Panc1 (cell line): ENCODE measurements at places on chromosomes 3 and 15. TPM values are rescaled to one million over a fixed set of nuclear protein-coding genes. Genes with fewer than 3 reads are reported as not detected.

DNA sequence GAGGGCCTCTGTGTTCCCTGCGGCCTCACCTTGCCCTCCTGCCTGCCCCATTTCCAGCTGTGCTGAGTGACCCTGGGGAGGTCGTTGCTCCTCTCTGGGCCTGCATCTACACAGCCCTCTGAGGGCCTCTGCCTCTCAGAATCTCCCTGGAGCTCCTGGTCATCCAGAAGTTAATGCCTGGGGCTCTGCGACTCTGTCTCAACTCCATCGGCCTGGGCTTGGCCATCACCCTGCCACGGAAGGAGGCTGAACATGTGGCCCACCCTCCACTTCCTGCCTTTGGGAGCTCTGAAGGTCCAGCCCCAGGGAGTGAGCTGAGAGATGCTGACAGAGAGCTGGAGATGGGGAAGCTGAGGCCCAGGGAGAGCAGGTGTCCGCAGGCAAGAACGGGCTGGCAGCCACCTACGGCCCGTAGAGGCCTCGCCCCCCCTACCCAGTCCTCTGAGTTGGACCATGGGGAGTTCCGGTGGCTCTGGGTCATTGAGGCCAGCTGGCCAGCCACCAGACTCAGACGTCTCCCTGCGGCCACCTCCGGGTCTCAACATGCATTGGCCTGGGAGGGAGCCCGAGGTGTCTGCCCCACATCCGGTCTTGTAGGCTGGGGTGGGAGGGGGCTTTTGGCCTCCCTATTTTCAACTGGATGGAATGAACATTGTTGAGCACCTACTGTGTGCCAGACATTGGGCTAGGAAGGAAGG lies 34.2 kb downstream of the GRIP2 start:
- no peaks in the 10 kb centered on the region for H3K36me3 ChIP-seq
- no peak overlapping the region for H3K27ac ChIP-seq
- no peak for DNase-seq
- no peaks in the 10 kb centered on the region for H3K4me1 ChIP-seq
- no peaks in the 10 kb centered on the region for H3K27me3 ChIP-seq

DNA sequence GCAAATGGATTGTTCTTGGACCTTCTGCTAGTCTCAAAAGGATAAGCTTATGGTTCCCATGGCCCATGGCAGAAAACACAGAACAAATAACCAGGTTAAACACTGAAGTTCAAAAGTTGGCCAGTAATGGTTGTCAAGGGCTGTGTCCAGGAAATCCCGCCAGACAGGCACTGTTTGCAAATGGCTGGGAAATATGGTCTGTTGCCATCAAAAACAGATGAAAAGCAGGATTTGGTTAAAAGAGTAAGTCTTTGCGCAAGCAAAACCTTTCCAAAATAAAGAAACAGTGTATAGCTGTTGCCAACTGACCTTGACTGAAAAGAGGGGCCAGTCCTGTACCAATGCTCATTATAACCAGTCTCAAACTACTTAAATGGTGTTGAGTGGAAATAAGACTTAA lies 58.6 kb downstream of the WWTR1 start:
- H3K27ac ChIP-seq, result peak overlapping the region; percentile 100
- no peak overlapping the region for H3K4me3 ChIP-seq
- H3K27me3 ChIP-seq, result no peaks in the 10 kb centered on the region
- peaks cover 100% of the 10 kb centered on the region for H3K4me1 ChIP-seq

GRCh38 chr15:95284492-95284891 lies 1046.0 kb upstream of the NR2F2 start:
- no peak overlapping the region for H3K4me3 ChIP-seq
- H3K4me1 ChIP-seq, result no peaks in the 10 kb centered on the region; the same call in 1 of the 2 replicates
- H3K27me3 ChIP-seq, result no peaks in the 10 kb centered on the region
- H3K27ac ChIP-seq, result no peak overlapping the region

DNA sequence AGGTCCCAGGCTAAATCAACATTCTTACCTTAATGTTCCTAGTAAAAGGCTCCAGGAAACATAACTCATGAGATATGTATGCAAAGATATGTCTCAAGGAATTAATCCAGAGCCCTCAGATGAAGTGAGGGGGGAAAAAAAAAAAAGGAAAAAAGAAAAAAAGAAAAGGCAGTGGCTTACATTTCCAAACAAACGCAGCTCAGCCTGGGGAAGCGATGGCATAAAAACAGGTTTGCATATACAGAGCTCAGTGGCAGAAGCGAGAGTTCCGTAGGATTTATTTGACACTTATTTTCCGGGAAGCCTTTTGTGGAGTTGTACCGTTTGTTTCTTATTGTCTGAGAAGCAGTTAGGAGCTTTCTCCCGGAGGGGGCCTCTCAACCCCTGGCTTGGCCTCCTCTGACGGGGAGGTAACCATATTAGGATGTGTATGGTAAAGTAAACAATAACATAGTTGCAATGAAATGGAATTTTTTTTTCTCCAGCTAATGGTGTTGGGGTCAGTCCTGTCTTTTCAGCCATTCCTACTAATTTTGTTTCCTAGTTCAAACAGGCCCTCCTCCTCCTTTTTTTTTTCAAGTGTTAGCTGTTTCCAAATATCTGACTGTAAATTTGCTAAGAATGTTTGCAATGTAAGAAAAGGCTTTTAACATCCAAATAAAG lies 338.6 kb downstream of the FOXP1 start:
- H3K27ac ChIP-seq, result no peak overlapping the region
- no peaks in the 10 kb centered on the region for H3K4me1 ChIP-seq
- DNase-seq, result no peak
- H3K4me3 ChIP-seq, result no peak overlapping the region
- no peaks in the 10 kb centered on the region for H3K27me3 ChIP-seq
- H3K36me3 ChIP-seq, result no peaks in the 10 kb centered on the region

GRCh38 chr15:61584410-61584809 lies 355.3 kb upstream of the RORA start:
- H3K27ac ChIP-seq, result no peak overlapping the region
- no peaks in the 10 kb centered on the region for H3K27me3 ChIP-seq
- no peak overlapping the region for H3K4me3 ChIP-seq
- no peaks in the 10 kb centered on the region for H3K4me1 ChIP-seq
- DNase-seq, result no peak

DNA sequence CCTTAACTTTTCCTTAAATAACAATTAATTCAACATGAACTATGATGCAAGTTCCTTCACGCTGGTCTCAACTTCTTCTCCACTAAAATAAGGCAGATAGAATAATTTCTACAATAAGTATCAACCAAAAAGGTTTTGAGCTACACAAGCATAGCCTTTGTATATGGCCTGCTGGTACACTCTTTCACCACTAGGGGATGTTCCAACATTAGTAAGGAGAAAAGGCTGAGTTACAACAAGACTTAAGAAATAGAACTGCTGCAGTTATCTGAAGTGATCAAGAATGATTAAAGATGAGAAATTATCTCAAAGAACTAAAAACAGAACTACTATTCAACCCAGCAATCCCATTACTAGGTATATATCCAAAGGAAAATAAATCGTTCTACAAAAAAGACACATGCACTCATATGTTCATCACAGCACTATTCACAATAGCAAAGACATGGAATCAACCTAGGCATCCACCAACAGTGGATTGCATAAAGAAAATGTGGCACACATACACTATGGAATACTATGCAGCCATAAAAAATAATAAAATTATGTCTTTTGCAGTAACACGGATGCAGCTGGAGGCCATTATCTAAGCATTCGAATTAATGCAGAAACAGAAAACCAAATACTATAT lies 14.4 kb downstream of the ATP13A3 start:
- no peak overlapping the region for H3K4me3 ChIP-seq
- H3K27me3 ChIP-seq, result no peaks in the 10 kb centered on the region
- H3K4me1 ChIP-seq, result peaks cover 9% of the 10 kb centered on the region
- peak; percentile 67 for DNase-seq
- H3K27ac ChIP-seq, result no peak overlapping the region

- no peaks in the 10 kb centered on the region for H3K36me3 ChIP-seq
- H3K27ac ChIP-seq, result no peak overlapping the region
- no peaks in the 10 kb centered on the region for H3K4me1 ChIP-seq
- H3K4me3 ChIP-seq, result no peak overlapping the region
- no peaks in the 10 kb centered on the region for H3K27me3 ChIP-seq
- no peak for DNase-seq
These were observed 1052.4 kb downstream of the TUSC7 start for GRCh38 chr3:117761703-117762620.

- H3K36me3 ChIP-seq, result no peaks in the 10 kb centered on the region
- no peaks in the 10 kb centered on the region for H3K4me1 ChIP-seq
- H3K4me3 ChIP-seq, result no peak overlapping the region
- DNase-seq, result no peak
These were observed 6.9 kb downstream of the MITF start for GRCh38 chr3:69746119-69746518.

- no peaks in the 10 kb centered on the region for H3K27me3 ChIP-seq
- no peak overlapping the region for H3K4me3 ChIP-seq
- DNase-seq, result no peak
- no peaks in the 10 kb centered on the region for H3K36me3 ChIP-seq
- no peak overlapping the region for H3K27ac ChIP-seq
- H3K4me1 ChIP-seq, result no peaks in the 10 kb centered on the region
These were observed 59.9 kb upstream of the PTX3 start for GRCh38 chr3:157376603-157377300.

GRCh38 chr3:25820816-25821486 lies 31.1 kb downstream of the OXSM start:
- H3K4me1 ChIP-seq, result no peaks in the 10 kb centered on the region
- no peaks in the 10 kb centered on the region for H3K27me3 ChIP-seq
- no peak overlapping the region for H3K4me3 ChIP-seq
- no peak for DNase-seq
- H3K27ac ChIP-seq, result no peak overlapping the region

DNA sequence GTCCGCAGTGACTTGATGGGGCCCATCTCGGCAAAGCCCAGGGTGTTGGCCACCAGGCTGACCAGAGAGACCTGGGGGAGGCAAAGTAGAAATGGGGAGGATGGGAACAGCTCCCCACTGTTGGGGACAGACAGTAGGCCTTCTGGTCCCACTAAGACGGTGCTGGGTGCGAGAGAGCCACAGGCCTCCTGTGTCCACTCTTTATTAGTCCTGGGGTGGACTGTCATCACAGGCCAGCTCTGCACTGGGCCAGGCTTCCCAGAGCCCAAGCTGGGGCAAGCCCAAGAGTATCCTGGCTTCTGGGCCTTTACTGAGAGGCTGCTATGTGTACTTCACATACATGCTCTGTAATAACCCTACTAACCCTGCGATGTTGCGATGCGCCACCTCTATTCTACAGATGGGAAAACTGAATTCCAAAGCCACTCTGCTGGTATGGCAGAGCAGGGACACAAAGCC lies 66.4 kb downstream of the EXOG start:
- H3K27ac ChIP-seq, result no peak overlapping the region
- no peaks in the 10 kb centered on the region for H3K4me1 ChIP-seq
- no peak for DNase-seq
- no peak overlapping the region for H3K4me3 ChIP-seq
- H3K27me3 ChIP-seq, result no peaks in the 10 kb centered on the region; the same call in 1 of the 2 replicates
- no peaks in the 10 kb centered on the region for H3K36me3 ChIP-seq

DNA sequence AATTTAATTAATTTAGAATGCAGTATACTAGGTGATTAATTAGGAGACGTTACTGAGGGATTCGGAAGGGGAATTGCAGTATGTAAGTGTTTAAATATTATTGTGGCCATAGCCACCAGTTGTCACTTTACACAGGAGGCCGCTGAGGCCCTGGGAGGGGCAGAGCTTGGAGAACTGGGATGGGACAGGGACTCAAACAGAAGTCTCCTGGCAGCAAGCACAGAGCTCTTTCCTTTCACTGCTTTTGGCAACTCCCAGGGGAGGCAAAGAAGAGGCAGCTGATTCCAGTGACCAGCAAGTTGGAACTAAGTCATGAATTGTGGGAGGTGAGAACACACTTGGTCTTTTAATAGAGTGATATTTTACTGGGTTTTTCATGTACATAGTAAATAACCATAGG lies 248.6 kb downstream of the RPLP1 start:
- peaks cover 5% of the 10 kb centered on the region; the same call in 1 of the 2 replicates for H3K4me1 ChIP-seq
- H3K27me3 ChIP-seq, result 0 out of 2 replicates have a peak, but pooled peaks cover 2% of the 10 kb centered on the region
- H3K4me3 ChIP-seq, result no peak overlapping the region
- no peaks in the 10 kb centered on the region for H3K36me3 ChIP-seq
- H3K27ac ChIP-seq, result no peak overlapping the region

- H3K4me1 ChIP-seq, result peaks cover 49% of the 10 kb centered on the region
- H3K4me3 ChIP-seq, result peak overlapping the region; percentile 91
- H3K36me3 ChIP-seq, result peaks cover 12% of the 10 kb centered on the region
- DNase-seq, result no peak
- no peaks in the 10 kb centered on the region for H3K27me3 ChIP-seq
These were observed 2.8 kb downstream of the FNDC3B start for GRCh38 chr3:172042136-172042662.

PRTG gene
- 11.4 TPM for total RNA-seq

GRCh38 chr3:104437891-104438290 lies 928.8 kb upstream of the ALCAM start:
- H3K4me1 ChIP-seq, result no peaks in the 10 kb centered on the region
- H3K27ac ChIP-seq, result no peak overlapping the region
- H3K27me3 ChIP-seq, result no peaks in the 10 kb centered on the region
- no peak for DNase-seq
- no peaks in the 10 kb centered on the region for H3K36me3 ChIP-seq

- H3K4me3 ChIP-seq, result no peak overlapping the region
- no peaks in the 10 kb centered on the region for H3K36me3 ChIP-seq
- H3K27ac ChIP-seq, result no peak overlapping the region
- peak; percentile 50 for DNase-seq
- H3K27me3 ChIP-seq, result no peaks in the 10 kb centered on the region
These were observed 181.8 kb downstream of the PDCD6IP start for GRCh38 chr3:33980252-33980651.

DNA sequence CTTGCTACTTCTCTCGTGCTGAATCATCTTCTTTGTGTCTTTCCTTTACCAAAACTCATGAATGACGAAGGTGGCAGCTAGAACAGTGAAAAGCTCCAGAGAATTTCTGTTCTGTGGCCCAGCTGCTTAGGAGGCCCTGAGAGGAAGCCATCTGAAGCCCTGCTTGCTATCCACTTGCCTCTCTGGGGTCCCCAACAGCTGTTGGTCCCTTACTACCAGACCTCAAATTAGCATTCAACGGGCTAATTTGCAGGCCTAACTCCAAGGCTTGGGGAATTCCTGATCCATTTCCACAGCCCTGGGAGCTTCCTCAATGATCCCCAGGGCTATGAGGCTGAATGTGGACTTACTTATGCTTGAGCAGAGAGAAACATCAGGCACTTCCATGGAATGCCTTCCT lies 37.5 kb upstream of the FSTL1 start:
- H3K27me3 ChIP-seq, result no peaks in the 10 kb centered on the region; the same call in 1 of the 2 replicates
- H3K4me1 ChIP-seq, result no peaks in the 10 kb centered on the region
- DNase-seq, result no peak
- H3K36me3 ChIP-seq, result no peaks in the 10 kb centered on the region
- H3K27ac ChIP-seq, result no peak overlapping the region

TM4SF1 gene
- total RNA-seq, result 1,063 TPM
